Tracheal epithelial cell (primary cell): ENCODE measurements at places on chromosomes 2 and 18. TPM values are rescaled to one million over a fixed set of nuclear protein-coding genes. Genes with fewer than 3 reads are reported as not detected.

The OXER1 gene
- under 0.01 TPM in 1 of 2 replicates, not detected in the other for total RNA-seq

The UGT1A9 gene
- total RNA-seq, result 21.4 TPM in 1 of 2 replicates, not detected in the other

The AMMECR1L gene
- 22.2 and 22.4 TPM in 2 replicates for total RNA-seq

The ABCA12 gene
- 7.0 and 16.2 TPM in 2 replicates for total RNA-seq

The KCNIP3 gene
- total RNA-seq, result 11.1 TPM in 1 of 2 replicates, not detected in the other

The ALLC gene
- not detected in 2 replicates for total RNA-seq

The DPYSL5 gene
- not detected in 2 replicates for total RNA-seq

The SGPP2 gene
- 25.2 and 31.6 TPM in 2 replicates for total RNA-seq

The PREB gene
- 35.0 and 43.6 TPM in 2 replicates for total RNA-seq

The PAX8 gene
- under 0.01 and 24.3 TPM in 2 replicates for total RNA-seq

The ANKRD30B gene
- not detected in 2 replicates for total RNA-seq

The REG1B gene
- not detected in 2 replicates for total RNA-seq

The GREB1 gene
- 0.21 and 0.24 TPM in 2 replicates for total RNA-seq

The TWIST2 gene
- 7.0 and 8.5 TPM in 2 replicates for total RNA-seq

The TRAPPC12 gene
- total RNA-seq, result 59.5 and 60.5 TPM in 2 replicates

The STK11IP gene
- 15.1 and 20.2 TPM in 2 replicates for total RNA-seq

The LRRTM4 gene
- total RNA-seq, result not detected in 2 replicates

The CYRIA gene
- total RNA-seq, result 2.1 and 4.3 TPM in 2 replicates

The C2orf72 gene
- total RNA-seq, result 0.24 TPM in 1 of 2 replicates, not detected in the other

The DSG4 gene
- not detected in 2 replicates for total RNA-seq

The FAP gene
- total RNA-seq, result 0.85 and 2.7 TPM in 2 replicates

The SCN2A gene
- total RNA-seq, result 0.21 and 0.24 TPM in 2 replicates

The TNFRSF11A gene
- 0.21 and 0.72 TPM in 2 replicates for total RNA-seq

The CTAGE1 gene
- not detected in 2 replicates for total RNA-seq

The ALPI gene
- not detected in 2 replicates for total RNA-seq

The SERPINB2 gene
- 23.9 and 219 TPM in 2 replicates for total RNA-seq

The MAPRE3 gene
- total RNA-seq, result 1.7 and 2.4 TPM in 2 replicates

The RTKN gene
- total RNA-seq, result 24.3 and 53.7 TPM in 2 replicates

The GNAL gene
- 17.1 and 32.4 TPM in 2 replicates for total RNA-seq

The STEAP3 gene
- 23.6 and 29.0 TPM in 2 replicates for total RNA-seq

The CTNNA2 gene
- total RNA-seq, result not detected in 2 replicates

The GYPC gene
- 0.64 and 7.7 TPM in 2 replicates for total RNA-seq

The COLEC11 gene
- not detected in 2 replicates for total RNA-seq

The CUL3 gene
- 49.9 and 61.6 TPM in 2 replicates for total RNA-seq

The DES gene
- not detected in 2 replicates for total RNA-seq

The GLS gene
- 119 and 302 TPM in 2 replicates for total RNA-seq

The TGIF1 gene
- total RNA-seq, result 239 and 269 TPM in 2 replicates

The SRD5A2 gene
- total RNA-seq, result not detected in 2 replicates

The SLC5A7 gene
- total RNA-seq, result not detected in 2 replicates

The COL6A3 gene
- 0.21 and 0.72 TPM in 2 replicates for total RNA-seq

The ATP6V1B1 gene
- not detected in 2 replicates for total RNA-seq

The ARHGEF33 gene
- under 0.01 and 0.64 TPM in 2 replicates for total RNA-seq

The CLIP4 gene
- 84.1 and 109 TPM in 2 replicates for total RNA-seq

The SERPINB10 gene
- 1.3 and 4.8 TPM in 2 replicates for total RNA-seq

The ECEL1 gene
- total RNA-seq, result not detected in 2 replicates

The LHCGR gene
- not detected in 2 replicates for total RNA-seq

The GULP1 gene
- total RNA-seq, result 40.1 and 62.7 TPM in 2 replicates

The CAPN14 gene
- 2.2 and 6.8 TPM in 2 replicates for total RNA-seq

The SKOR2 gene
- total RNA-seq, result not detected in 2 replicates
